Right lobe of liver (tissue), 6 donors: ENCODE measurements at places on chromosomes 16 and 17. TPM values are rescaled to one million over a fixed set of nuclear protein-coding genes. Genes with fewer than 3 reads are reported as not detected.

The SLC6A2 gene
- total RNA-seq: not detected

The KCTD19 gene
- total RNA-seq: not detected

The SERPINF2 gene
- total RNA-seq: 1,391 TPM

The GPR179 gene
- total RNA-seq: not detected

The CACNG3 gene
- not detected for total RNA-seq

The DHX58 gene
- total RNA-seq: 23.9 TPM

The FGF11 gene
- total RNA-seq: not detected

The KRT36 gene
- total RNA-seq: not detected

The PRAC1 gene
- total RNA-seq: not detected

The ADAP2 gene
- total RNA-seq: 6.6 TPM

GRCh38 chr17:51121620-51122472 is 1.2 kb upstream of the SPAG9 start:
- H3K4me3 ChIP-seq: peak overlapping the region; percentile 87
- peak; percentile 94 for DNase-seq
- H3K27me3 ChIP-seq: no peaks in the 10 kb centered on the region

- H3K4me1 ChIP-seq: no peaks in the 10 kb centered on the region
- peak overlapping the region; percentile 46 for H3K4me3 ChIP-seq
- H3K27ac ChIP-seq: peak overlapping the region; percentile 63
- no peak for DNase-seq
- no peaks in the 10 kb centered on the region for H3K36me3 ChIP-seq
- H3K27me3 ChIP-seq: no peaks in the 10 kb centered on the region
These were observed 712 bp downstream of the HOXB4 start for GRCh38 chr17:48577330-48577945.

DNA sequence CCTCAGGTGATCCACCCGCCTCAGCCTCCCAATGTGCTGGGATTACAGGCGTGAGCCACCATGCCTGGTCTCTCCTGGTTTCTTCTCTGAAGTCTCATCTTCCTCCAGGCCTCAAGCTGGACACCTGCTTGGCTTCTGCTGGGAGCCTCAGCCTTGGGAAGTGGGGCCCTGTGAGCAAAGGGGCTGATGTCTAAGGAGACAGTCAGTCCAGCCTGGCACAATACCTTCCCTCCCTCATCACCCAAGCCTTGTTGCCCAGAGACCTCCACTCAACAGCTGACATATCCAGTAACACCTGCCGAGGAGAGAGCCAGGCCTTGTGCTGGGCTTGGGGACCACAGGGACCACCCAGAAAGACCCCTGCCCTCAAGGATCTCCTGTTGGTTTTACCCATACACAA is 251.6 kb downstream of the GSG1L start:
- no peak overlapping the region for H3K27ac ChIP-seq
- H3K36me3 ChIP-seq: no peaks in the 10 kb centered on the region
- no peaks in the 10 kb centered on the region for H3K4me1 ChIP-seq
- H3K27me3 ChIP-seq: no peaks in the 10 kb centered on the region

DNA sequence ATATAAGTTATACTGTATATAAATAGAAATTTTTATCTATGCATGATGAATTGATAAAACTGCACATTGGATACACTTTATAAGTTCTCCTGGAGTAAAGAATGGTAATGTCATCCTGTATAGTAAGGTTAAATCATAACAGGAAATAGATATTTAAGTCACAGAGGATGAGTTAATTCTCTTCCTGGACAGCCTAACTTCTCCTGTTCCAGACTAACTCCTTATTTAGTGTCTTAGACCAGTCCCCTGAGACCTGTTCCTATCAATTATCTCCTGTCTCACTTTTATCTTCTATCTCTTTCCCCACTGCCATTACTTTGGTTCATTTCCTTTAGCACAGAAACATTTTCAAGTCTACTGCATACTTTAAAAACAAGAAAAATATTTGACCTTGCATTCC is 46.5 kb downstream of the SSH2 start:
- no peak for DNase-seq
- no peaks in the 10 kb centered on the region for H3K27me3 ChIP-seq
- no peak overlapping the region for H3K4me3 ChIP-seq
- no peak overlapping the region for H3K27ac ChIP-seq
- H3K4me1 ChIP-seq: no peaks in the 10 kb centered on the region
- H3K36me3 ChIP-seq: no peaks in the 10 kb centered on the region

DNA sequence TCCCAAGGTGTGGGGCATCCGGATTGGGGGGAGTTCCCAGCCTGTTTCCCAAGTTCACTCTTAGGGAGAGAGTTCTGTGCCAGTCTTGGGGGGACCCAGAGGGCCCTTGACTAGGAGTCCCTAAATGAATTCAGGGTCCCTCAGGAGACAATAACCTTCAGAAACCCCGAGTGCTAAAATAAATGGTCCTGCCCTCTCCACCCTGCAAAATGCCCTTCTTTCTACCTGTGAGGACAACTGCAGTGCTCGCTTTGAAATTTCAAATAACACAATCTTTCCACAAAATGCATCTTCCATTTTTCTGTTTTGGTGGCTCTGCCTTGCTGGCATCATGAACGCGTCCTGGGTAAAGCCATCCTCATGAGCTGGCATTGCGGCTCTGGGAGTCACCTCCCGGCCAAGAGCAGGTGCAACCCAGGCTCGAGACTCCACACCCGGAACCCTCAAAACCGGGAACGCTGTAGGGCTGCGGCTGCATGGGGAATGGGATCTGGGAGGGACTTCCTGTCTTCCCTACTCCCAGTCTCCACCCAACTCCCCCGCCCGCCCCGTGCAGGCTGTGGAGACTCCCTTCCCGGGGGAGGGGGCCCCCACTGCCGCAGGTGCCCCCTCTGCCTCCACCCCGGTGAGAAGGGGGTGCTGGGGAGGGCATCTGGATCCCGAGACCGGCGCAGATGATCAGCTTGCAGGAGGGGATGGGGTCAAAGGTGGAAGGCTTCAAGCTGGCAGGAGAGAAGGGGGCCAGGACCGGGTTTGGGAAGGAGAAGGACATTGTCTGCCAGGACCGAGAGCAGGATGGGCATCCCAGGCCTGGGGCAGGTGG is at the start of gene ZNF205:
Gene ZNF205 (plus strand): TSS at position 529 of the 823 bp plus-strand sequence. CDS start 845 bp downstream, outside the sequence.
- no peaks in the 10 kb centered on the region for H3K27me3 ChIP-seq
- no peaks in the 10 kb centered on the region for H3K36me3 ChIP-seq
- DNase-seq: peak; percentile 78
- H3K4me3 ChIP-seq: peak within 1 kb of the TSS; percentile 68
- H3K27ac ChIP-seq: peak within 1 kb of the TSS; percentile 50
- H3K4me1 ChIP-seq: no peaks in the 10 kb centered on the region

GRCh38 chr17:79944821-79945391 is 90.8 kb downstream of the TBC1D16 start:
- peak; percentile 18 for DNase-seq
- no peak overlapping the region for H3K27ac ChIP-seq
- H3K36me3 ChIP-seq: no peaks in the 10 kb centered on the region
- H3K27me3 ChIP-seq: no peaks in the 10 kb centered on the region
- no peaks in the 10 kb centered on the region for H3K4me1 ChIP-seq

DNA sequence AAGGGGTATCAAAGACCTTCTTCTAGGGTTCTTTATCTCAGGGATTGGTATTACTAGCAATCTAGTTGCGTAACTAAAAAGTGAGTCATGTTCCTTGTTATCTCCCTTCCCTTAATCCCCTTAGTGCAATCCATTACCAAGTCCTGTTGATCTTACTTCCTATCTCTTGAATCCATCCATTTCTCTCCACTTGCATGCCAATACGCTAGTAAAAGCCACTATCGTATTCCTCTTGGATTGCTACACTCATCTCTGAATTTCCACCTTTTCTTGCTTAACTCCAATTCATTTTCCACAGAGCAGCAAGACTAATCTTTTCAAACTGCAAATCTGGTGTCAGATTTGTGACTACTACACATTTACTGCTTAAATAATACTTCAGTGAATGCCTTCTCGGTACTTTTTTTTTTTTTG is 1.8 kb upstream of the ADAT1 start:
- no peaks in the 10 kb centered on the region for H3K4me1 ChIP-seq
- no peak overlapping the region for H3K4me3 ChIP-seq
- peaks cover 2% of the 10 kb centered on the region for H3K36me3 ChIP-seq
- DNase-seq: no peak
- no peaks in the 10 kb centered on the region for H3K27me3 ChIP-seq

GRCh38 chr16:82055728-82056549 is 20.9 kb downstream of the HSD17B2 start:
- H3K27me3 ChIP-seq: no peaks in the 10 kb centered on the region
- H3K36me3 ChIP-seq: no peaks in the 10 kb centered on the region
- DNase-seq: no peak
- peak overlapping the region; percentile 83 for H3K27ac ChIP-seq

- no peak overlapping the region for H3K4me3 ChIP-seq
- no peaks in the 10 kb centered on the region for H3K4me1 ChIP-seq
- no peak overlapping the region for H3K27ac ChIP-seq
- H3K27me3 ChIP-seq: no peaks in the 10 kb centered on the region
- H3K36me3 ChIP-seq: no peaks in the 10 kb centered on the region
These were observed 58.8 kb downstream of the CLEC19A start for GRCh38 chr16:19344224-19344801.

GRCh38 chr17:71779482-71779881 is 341.3 kb upstream of the SOX9 start:
- H3K4me3 ChIP-seq: no peak overlapping the region
- no peaks in the 10 kb centered on the region for H3K36me3 ChIP-seq
- DNase-seq: no peak
- no peaks in the 10 kb centered on the region for H3K27me3 ChIP-seq

DNA sequence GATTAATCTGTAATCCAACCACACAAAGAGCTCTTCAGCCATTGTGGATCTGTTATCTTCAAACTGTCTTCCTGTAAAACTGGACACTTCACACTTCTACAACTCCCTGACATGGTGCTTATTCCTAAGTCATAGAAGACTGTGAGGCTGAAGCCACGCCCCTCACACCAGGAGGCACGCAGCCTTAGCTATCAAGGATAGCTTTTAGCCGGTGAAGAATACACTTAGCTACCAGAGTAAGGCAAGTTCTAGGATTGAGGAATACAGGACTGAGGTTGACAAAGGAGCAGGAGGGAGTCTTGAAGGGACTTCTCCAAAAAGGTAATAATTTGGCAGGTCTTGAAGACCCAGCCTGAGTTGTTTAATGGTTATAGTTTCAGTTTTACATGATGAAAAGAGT is 79.8 kb upstream of the GAS7 start:
- no peaks in the 10 kb centered on the region for H3K4me1 ChIP-seq
- H3K27ac ChIP-seq: no peak overlapping the region
- H3K4me3 ChIP-seq: no peak overlapping the region
- no peaks in the 10 kb centered on the region for H3K27me3 ChIP-seq
- H3K36me3 ChIP-seq: no peaks in the 10 kb centered on the region

- no peak for DNase-seq
- H3K27ac ChIP-seq: no peak overlapping the region
- no peaks in the 10 kb centered on the region for H3K27me3 ChIP-seq
- no peaks in the 10 kb centered on the region for H3K36me3 ChIP-seq
These were observed 59.2 kb downstream of the CYB5B start for GRCh38 chr16:69483611-69484010.

DNA sequence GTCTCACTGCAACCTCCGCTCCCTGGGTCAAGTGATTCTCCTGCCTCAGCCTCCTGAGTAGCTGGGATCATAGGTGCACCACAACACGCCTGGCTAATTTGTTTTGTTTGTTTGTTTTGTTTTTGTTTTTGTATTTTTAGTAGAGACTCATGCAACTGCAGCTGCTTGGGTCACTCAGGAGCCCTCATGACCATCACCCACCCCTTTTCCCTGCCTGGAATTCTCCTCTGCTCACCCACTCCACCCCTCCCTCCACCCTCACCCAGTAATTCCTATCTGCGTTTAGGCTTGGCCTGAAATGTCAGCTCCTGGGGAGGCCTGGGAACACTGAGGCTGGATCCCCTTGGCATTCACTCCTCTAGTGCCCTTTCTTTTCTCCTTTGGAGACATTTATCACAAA is 25.5 kb downstream of the TMEM92 start:
- H3K36me3 ChIP-seq: no peaks in the 10 kb centered on the region
- DNase-seq: no peak

DNA sequence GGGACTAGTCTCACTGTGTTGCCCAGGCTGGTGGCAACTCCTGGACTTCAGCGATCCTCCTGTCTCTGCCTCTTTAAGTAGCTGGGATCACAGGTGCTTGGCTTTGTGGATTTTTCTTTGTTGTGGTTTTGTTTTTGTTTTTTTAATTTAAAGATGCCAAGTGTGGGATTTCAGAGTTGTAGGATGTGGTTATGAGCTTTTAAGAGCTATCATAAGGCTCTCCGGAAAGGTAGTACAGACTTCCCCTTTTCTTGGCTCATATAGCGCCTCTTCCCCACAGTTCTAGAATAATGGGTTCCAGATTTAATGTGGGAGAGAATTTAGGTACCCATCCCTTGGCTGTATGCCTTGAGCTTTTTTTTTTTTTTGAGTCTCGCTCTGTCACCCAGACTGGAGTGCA is 17.1 kb downstream of the AKAP1 start:
- no peaks in the 10 kb centered on the region for H3K27me3 ChIP-seq
- no peak for DNase-seq
- H3K4me1 ChIP-seq: no peaks in the 10 kb centered on the region
- H3K27ac ChIP-seq: no peak overlapping the region

GRCh38 chr16:24125214-24125613 is 130.9 kb upstream of the CACNG3 start:
- no peak overlapping the region for H3K27ac ChIP-seq
- no peaks in the 10 kb centered on the region for H3K4me1 ChIP-seq
- H3K36me3 ChIP-seq: no peaks in the 10 kb centered on the region
- DNase-seq: no peak
- no peak overlapping the region for H3K4me3 ChIP-seq

DNA sequence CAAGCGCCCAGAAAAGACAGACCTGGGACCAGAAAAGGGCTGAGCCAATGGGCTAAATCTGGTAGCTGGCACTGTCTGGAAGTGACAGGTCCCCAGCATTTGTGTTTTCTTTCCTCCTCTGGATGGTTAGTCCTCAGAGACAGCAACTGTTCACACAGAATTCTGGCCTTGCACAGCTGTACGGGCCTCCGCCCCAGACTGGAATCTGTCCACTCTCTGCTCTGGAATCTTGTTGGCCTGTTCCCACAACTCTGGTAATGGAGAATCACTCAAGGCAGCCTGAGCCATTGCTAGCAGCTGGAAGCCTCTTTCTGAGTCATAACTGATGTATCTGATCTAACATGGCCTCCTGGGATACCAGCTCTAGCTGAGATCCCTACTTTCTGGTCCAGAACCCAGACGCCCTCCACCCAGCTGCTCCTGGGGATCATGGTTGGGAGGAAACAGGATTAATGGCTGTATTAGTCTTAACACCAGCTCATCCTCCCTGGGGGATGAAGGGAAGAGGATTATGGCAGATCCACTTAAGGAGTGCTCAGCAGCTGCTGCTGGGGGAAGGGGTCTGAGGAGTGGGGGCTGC is 9.1 kb downstream of the ZNF668 start:
- H3K27ac ChIP-seq: no peak overlapping the region
- H3K4me1 ChIP-seq: no peaks in the 10 kb centered on the region

GRCh38 chr16:70589998-70590471 is 56.3 kb upstream of the IL34 start:
- H3K27me3 ChIP-seq: no peaks in the 10 kb centered on the region
- H3K27ac ChIP-seq: no peak overlapping the region
- no peaks in the 10 kb centered on the region for H3K4me1 ChIP-seq
- no peak overlapping the region for H3K4me3 ChIP-seq
- no peaks in the 10 kb centered on the region for H3K36me3 ChIP-seq
